Calu3 (cell line): ENCODE measurements at places on chromosomes 12 and 14.

DNA sequence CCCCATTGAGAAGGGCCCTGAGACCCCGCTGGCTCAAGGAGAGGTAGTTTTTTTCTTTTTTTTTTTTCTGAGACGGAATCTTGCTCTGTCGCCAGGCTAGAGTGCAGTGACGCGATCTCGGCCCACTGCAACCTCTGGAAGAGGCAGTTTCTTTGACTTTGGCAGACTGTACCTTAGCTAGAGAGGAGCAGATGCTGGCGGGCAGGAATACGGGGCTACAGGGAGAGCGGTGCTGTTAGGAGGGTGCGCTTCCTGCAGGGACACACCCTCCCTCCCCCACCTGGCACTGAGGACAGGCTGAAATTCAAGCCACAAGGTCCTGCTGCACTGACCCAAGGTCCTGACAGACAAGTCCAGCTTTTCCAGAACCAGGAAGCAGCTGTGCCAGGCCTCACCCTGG lies 32.2 kb upstream of the NUDT14 start:
- H3K36me3 ChIP-seq: peaks cover 7% of the 10 kb centered on the region
- H3K4me3 ChIP-seq: no peak overlapping the region
- no peaks in the 10 kb centered on the region for H3K4me1 ChIP-seq
- no peak overlapping the region for H3K27ac ChIP-seq
- no peaks in the 10 kb centered on the region for H3K27me3 ChIP-seq
- DNase-seq: no peak

DNA sequence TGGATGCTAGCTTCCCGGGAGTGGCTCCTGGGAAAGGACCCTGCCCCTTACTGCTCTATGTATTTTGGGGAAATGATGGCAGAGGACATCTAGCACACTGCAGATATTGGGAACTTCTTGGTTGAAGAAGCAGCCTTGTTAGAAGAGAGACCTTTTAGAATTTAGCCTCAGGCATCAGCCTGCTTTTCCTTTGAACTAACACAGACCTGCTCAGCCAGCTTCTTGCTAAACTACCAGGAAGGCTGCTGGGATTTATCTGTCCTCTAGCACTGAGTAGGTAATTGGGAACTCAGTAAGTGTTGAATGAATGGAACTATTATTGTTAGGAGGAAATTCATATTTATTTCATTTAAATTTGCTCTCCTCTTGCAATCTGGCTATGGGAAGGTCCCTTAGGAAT lies 77.3 kb downstream of the DRAM1 start:
- H3K4me1 ChIP-seq: no peaks in the 10 kb centered on the region
- H3K27ac ChIP-seq: no peak overlapping the region
- H3K36me3 ChIP-seq: no peaks in the 10 kb centered on the region
- H3K27me3 ChIP-seq: peaks cover 15% of the 10 kb centered on the region

- H3K27ac ChIP-seq: no peak overlapping the region
- no peaks in the 10 kb centered on the region for H3K4me1 ChIP-seq
- H3K36me3 ChIP-seq: no peaks in the 10 kb centered on the region
- no peaks in the 10 kb centered on the region for H3K27me3 ChIP-seq
- no peak for DNase-seq
- H3K4me3 ChIP-seq: no peak overlapping the region
Measured at GRCh38 chr12:68529466-68529865, 81.2 kb upstream of the RAP1B start.

GRCh38 chr14:86619726-86620125 lies 1089.8 kb downstream of the FLRT2 start:
- no peak overlapping the region for H3K27ac ChIP-seq
- H3K4me1 ChIP-seq: no peaks in the 10 kb centered on the region
- H3K27me3 ChIP-seq: no peaks in the 10 kb centered on the region
- no peaks in the 10 kb centered on the region for H3K36me3 ChIP-seq
- H3K4me3 ChIP-seq: no peak overlapping the region
- no peak for DNase-seq

- no peaks in the 10 kb centered on the region for H3K27me3 ChIP-seq
- no peak overlapping the region for H3K27ac ChIP-seq
- no peaks in the 10 kb centered on the region for H3K36me3 ChIP-seq
- peaks cover 22% of the 10 kb centered on the region for H3K4me1 ChIP-seq
Measured at GRCh38 chr12:25797386-25797785, 161.1 kb upstream of the RASSF8 start.

- H3K27me3 ChIP-seq: no peaks in the 10 kb centered on the region
- H3K36me3 ChIP-seq: peaks cover 10% of the 10 kb centered on the region
- peak; percentile 86 for DNase-seq
- no peak overlapping the region for H3K27ac ChIP-seq
- peaks cover 14% of the 10 kb centered on the region for H3K4me1 ChIP-seq
Measured at GRCh38 chr12:14554281-14555007, 13.2 kb downstream of the PLBD1 start.
